ENCODE measurements at places on chromosomes 12 and 14.
A peak's percentile ranks its signal among the peaks of the same experiment; 100 is the strongest.

- no peak overlapping the region for H3K27ac ChIP-seq
- H3K27me3 ChIP-seq, result no peaks in the 10 kb centered on the region
- no peaks in the 10 kb centered on the region for H3K4me1 ChIP-seq
- no peak for DNase-seq
Measured at GRCh38 chr14:20179880-20180279, 10.8 kb upstream of the OR11G2 start.

GRCh38 chr14:41349289-41349910, 257.3 kb upstream of the LRFN5 start:
- no peaks in the 10 kb centered on the region for H3K27me3 ChIP-seq
- H3K4me1 ChIP-seq, result no peaks in the 10 kb centered on the region
- no peak for DNase-seq
- no peaks in the 10 kb centered on the region for H3K36me3 ChIP-seq
- no peak overlapping the region for H3K27ac ChIP-seq

GRCh38 chr12:112230136-112230535, 104.8 kb downstream of the TRAFD1 start:
- H3K27me3 ChIP-seq, result no peaks in the 10 kb centered on the region
- no peaks in the 10 kb centered on the region for H3K4me1 ChIP-seq
- H3K27ac ChIP-seq, result no peak overlapping the region
- H3K36me3 ChIP-seq, result peaks cover 19% of the 10 kb centered on the region
- no peak for DNase-seq

- H3K27ac ChIP-seq, result peak overlapping the region; percentile 85
- no peak overlapping the region for H3K4me3 ChIP-seq
- peaks cover 59% of the 10 kb centered on the region for H3K4me1 ChIP-seq
- DNase-seq, result no peak
- no peaks in the 10 kb centered on the region for H3K27me3 ChIP-seq
Measured at GRCh38 chr14:75231320-75231719, 47.3 kb upstream of the FOS start.

DNA sequence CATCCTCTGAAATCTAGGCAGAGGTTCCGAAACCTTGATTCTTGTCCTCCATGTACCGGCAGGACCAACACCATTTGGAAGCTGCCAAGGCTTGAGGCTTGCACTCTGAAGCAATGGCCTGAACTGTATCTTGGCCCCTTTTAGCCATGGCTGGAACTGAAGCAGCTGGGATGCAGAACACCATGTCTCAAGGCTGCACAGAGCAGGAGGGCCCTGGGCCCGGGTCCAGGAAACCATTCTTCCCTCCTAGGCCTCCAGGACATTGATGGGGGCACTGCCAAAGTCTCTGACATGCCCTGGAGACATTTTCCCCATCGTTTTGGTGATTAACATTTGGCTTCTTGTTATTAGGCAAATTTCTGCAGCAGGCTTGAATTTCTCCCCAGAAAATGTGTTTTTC, 198.7 kb downstream of the EFCAB11 start:
- no peak overlapping the region for H3K27ac ChIP-seq
- H3K36me3 ChIP-seq, result no peaks in the 10 kb centered on the region
- H3K4me3 ChIP-seq, result no peak overlapping the region
- H3K27me3 ChIP-seq, result no peaks in the 10 kb centered on the region
- H3K4me1 ChIP-seq, result no peaks in the 10 kb centered on the region

- H3K4me1 ChIP-seq, result peaks cover 19% of the 10 kb centered on the region
- H3K4me3 ChIP-seq, result no peak overlapping the region
- no peaks in the 10 kb centered on the region for H3K27me3 ChIP-seq
- DNase-seq, result no peak
Measured at GRCh38 chr12:54229624-54230212, 40.9 kb upstream of the SMUG1 start.

DNA sequence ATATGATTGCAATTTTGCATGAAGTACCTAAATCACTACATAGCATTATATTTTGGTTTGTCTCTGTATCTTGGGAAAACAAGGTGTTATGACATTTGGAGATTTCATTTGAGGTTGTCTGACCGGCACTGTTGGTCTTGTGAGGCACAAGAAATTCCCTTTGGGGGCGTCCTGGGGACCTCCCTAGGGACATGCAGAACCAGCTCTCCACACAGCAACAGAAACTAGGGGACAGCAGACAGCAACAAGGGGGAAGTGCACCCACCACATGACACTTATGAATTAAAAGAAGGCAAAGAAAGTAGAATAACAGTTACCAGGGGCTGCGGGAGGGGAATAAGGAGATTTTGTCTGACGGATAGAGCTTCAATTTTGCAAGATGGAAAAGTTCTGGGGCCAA, 14.4 kb downstream of the DDX54 start:
- no peak overlapping the region for H3K4me3 ChIP-seq
- H3K27ac ChIP-seq, result no peak overlapping the region
- peaks cover 73% of the 10 kb centered on the region for H3K36me3 ChIP-seq
